ENCODE measurements at places on chromosomes 1 and 21. TPM values are rescaled to one million over a fixed set of nuclear protein-coding genes. Genes with fewer than 3 reads are reported as not detected.

ALPL gene
- 19.2 TPM for total RNA-seq

GRCh38 chr1:23895082-23895481 lies 18.1 kb downstream of the CNR2 start:
- no peak for DNase-seq

DNAJC6 gene
- total RNA-seq: 4.7 TPM

DNA sequence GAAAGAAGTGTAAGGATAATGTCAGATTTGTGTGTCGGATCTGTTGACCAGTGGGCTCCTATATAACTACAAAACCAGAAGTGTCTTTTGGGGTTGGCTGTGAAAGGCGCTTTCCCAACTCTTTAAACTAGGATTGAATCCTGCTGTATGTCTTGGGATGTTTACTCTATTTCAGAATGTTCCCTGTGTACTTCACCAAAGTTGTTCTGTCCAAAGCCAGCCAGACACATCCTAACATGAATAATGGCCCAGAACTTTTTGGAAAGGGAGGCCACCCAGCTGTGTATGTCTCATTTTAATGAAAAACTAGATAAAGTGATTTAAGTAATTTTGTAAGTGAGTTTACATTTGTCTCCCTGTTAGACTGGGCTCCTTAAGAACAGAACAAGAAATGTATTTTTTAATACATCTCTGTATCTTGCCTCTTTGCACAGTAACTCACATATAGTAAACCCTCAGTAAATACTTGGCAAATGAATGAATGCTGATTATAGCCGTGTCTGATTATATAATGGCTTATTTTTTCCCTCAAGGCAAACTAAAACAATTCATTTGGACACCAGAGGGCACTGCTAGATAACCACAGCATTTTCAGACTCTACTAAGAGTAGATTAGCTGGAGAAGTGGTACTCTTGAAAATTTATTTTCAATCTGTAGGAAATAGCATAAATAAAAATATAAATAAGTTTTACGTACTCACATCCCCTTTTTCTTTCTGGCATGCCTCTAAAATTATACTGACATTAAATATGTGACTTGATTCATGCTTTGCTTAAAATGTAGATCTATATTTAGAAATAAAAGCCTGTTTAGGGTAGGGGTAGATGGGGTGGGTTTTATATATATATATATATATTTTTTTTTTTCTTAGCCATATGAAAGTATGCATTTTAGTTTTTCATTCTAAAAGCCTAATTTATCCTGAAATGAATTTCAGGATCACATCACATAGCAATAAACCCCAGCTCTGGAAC lies 23.8 kb downstream of the TSEN15 start:
- peak; percentile 67 for DNase-seq

LCK gene
- 2.3 TPM for total RNA-seq

DPT gene
- total RNA-seq: 33.4 TPM
